NCI-H1694 (cell line): ENCODE measurements at places on chromosomes 11 and 22.

GRCh38 chr11:117366248-117366647 is 38.6 kb downstream of the CEP164 start:
- DNase-seq, result peak; percentile 33

DNA sequence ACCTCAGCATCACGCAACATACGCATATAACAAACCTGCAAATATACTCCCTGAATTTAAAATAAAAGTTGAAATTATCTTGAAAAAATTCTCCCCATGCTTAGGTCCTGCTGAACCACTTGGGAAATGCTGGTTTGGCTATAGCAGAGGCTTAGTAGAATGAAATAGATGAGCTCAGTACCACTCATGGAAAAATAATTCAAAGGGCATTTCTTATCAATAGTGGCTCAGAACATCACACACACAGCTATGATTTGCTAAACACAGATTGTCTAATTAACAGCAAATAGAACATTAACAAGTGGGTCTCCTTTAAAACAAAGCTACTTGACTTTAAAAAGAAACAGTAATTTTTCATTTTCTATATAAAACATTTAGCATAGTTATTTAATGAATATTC is 21.5 kb downstream of the ELMOD1 start:
- DNase-seq, result no peak

DNA sequence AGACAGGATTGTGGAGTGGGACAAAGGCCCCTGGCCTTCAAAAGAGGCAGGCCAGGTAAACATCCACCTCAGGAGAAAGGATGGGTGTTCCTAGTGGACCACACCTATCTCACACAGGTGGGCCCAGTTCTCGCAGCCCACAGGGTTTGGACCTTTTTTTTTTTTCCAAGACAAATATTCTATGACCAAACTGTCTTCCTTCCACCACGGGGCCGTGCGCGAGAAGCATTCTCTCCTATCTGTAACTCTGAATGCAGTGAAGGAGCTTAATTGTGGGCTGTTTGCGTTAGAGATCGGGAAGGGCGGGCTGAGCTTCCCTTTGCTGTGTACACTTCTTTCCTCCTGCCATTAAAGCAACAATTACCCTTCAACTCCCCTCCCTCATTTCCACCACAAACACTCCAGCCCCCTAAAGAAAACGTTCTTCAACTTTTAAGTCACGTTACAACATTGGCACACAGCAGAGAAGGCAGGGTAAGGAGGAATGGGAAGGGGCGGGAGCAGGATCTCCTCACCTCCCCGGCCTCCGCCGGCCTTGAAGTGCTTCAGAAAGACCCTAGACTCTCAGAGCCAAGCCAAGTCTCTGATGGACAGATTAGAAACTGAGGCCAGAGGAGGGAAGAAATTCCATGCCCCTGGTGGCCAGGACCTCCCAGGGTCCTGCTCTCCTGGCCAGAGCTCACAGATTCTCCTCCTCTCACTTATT is 238.4 kb downstream of the BUD13 start:
- DNase-seq, result no peak

DNA sequence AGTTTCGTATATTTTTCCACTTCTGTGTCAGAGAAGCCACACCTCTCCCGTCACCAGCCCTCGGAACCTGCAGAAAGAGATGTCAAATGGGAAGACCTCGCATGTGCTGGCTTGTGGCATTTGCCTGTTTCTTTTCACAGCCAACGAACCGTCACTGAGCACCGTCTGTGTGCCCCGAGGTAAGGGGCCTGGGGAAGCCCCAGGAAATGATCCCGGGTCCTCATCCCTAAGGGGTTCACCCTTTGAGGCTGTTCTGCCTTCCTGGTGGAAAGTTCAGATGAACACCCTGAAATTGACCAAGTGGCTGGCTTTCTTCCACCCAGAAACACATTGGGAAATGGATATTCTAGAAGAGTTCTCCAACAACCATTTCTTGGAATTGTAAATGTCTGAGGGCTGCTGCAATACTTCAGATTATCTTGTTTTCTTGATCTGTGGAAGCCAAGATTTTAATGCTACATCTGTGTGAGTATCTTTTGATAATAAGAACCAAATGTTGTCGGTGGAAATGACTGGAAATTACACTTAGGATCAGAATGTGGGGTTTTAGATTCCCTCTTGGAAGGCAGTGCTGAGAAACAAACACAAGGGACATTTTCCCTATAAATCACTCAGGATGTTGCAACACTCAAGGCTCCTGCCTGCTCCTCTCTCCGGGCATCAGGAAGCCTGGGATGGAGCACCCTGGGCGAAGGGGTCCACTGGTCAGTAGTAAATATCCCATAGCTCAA is 37.6 kb downstream of the RIBC2 start:
- DNase-seq, result no peak

DNA sequence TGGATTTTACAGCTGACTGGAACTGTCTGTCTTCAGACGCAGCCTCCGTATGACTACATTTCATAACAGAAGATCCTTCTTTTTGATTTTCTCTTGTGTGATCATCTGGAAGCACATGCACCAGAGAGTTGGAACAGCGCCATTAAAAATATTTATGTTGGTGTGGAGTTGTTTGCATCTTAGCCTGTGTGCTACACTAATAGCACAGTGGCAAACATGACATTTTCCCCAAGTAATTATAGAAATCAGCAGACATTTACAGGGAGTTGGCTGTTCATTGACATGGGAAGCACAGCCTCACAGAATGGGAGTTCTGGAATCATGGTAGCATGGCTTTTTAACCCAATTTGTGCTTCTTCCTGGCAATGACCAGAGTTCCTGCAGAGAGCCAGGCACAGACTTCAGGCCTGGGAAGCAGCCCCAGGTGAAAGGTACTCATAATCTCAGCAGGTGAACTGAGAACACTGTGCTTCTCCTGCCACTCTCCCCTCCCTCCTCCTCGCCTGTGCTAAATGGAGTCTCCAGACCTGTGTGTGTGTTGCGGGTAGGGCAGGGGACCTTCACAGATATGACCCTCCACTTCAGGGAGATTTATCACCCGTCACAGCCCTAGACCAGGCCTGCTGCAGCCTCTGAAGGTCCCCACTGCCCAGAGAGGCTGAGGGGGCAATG is 82.8 kb upstream of the PLET1 start:
- no peak for DNase-seq
